ENCODE measurements at places on chromosomes 11 and 22.

DNA sequence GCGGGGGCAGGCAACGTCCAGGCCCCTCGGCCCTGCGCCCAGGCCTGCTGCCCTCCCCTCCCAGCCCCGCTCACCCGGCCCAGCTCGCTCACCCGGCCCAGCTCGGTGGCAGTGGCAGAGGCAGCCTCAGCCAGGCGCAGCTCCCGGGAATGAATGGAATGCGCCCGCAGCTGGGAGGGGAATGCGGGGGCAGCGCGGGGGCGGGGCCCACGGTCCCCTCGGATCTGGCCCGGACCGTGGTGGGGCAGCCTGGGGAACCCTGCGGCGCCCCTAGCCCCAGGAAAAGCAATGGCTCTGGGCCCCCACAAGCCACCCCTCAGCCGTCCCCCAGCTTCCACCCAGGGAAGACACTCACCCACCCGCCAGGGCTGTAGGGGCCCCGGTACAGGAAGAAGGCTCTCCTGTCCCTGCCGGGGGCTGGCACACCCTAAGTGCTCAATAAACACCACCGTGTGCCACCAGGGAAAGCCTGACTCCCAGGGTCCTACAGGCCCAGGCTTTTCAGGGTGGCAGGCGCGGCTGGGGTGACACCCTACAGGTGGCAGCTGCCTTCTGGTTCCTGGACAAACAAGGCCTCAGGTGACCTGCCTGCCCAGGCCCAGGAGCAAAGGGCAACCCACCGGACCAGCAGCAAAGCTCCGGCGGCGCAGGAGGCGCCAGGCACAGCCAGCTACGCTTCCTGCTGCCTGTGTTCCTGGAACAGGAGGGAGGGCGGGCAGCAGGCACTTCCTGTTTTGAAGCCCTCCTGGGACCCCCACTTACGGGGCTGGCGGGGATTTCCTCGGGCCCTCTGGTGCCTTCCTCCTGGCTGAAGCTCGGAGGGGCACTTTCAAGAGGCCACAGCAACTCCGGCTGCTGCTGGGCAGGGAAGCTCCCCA, 13.8 kb downstream of the PLXNB2 start:
- peak; percentile 46 for DNase-seq

GRCh38 chr22:21959274-21960074, 6.8 kb upstream of the PPM1F start:
- no peak for DNase-seq

DNA sequence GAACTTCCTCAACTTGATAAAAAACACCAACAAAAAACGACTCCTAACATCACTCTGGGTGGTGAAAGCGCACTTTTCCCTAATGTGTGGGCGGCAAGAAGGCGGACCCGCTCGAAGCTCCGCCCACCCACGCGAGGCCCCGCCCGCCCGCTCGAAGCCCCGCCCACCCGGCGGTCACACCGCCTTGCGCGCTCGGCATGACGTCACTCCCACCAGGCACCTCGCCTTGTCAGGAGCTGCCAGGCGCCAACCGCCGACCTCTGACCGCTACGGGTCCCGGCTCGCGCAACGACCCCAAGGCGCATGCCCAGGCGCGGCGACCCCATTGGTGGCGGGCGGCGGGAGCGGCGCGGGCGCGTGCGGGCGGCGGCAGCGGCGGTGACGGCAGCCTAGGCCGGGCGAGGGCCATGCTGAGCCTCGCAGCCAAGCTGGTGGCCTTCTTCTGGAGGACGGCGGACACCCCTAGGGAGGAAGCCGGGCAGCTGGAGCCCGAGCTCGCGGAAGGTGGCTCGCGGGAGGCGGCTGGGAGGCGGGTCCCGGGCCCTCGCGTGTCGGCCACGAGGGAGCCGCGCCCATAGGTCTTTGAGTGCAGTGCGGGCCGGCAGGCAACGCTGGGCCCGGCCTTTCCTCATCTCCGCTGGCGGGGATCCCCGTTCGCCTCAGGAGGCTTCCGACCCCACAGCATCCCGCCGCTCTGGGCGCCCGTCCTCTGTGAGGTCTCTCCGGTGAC, at the start of gene MOV10L1:
MOV10L1 (plus strand) TSS at position 325 of the 730 bp plus-strand sequence; CDS start at position 408, 83 bp downstream.
- no peak for DNase-seq

DNA sequence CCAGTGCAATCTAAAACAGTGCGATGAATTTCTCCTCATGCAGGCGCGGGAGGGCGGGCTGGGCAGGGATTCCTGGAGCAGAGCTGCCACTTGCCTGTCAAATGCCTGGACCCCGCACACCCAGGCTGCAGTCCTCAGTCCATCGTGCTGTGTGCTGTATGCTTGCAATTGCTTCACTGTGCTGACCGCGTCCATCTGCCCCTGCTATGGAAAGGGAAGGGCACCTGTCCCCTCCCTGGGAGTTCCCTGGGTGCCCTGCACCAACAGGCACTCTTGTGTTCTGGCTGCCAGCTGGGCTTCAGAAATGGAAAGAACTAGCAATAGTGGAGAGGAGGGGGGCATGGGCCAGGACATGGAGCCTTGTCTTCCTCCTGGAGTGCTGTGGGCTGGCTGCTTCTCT, 185.4 kb upstream of the B3GAT1 start:
- DNase-seq = no peak

DNA sequence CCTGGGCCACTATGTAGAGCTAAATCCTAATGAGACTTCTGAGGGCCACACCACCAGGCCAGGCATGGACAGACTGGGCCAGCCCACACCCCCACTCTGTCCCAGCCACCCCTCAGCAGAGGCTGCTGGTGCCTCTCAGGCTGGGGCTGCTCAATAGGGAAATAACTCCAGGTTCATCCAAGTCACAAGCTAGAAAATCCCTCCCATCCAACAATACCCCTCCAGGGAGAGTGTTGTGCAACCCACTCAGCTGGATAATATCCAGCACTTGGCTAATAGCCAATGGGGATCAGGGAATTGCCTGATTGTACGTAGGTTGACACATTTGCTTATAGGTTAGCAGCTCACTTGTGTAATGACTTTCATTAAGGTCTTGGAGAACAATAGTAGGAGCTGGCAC, 64.1 kb upstream of the WNT11 start:
- no peak for DNase-seq

DNA sequence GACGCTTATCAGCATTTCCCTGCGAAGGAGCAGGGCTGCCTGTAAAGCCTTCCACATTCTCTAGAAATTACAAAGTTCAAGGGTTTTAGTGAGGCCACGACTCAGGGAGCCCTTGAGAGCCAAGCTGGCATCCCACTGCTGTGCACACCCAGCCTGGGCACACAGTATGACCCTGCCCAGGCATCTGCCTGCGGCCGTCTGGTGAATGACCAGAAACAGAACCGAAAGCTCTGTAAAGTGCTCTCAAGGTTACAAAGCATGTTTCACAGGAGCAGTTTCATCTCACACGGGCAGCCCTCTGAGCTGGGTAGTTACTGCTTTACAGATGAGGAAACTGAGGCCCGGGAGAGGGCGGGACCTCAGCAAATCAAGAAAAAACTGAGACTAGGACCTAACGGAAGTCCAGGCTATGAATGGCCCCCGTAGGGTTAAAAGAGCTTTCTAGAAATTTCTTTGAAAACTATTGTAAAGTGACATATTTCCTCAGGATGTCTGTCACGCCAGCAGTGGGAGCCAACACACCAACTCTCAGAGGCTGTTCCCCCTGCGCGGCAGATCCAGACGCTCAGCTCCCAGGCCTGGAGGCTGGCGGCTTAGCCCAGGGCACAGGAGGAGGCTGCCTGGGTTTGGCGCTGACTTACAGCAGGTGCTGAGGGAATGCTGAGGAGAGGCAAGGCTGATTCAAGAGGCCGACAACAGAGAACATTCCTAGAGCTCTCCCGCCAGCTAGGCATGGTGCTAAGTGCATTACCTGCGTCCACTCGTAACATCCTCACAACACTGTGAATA, 7.7 kb upstream of the TCF20 start:
- no peak for DNase-seq

DNA sequence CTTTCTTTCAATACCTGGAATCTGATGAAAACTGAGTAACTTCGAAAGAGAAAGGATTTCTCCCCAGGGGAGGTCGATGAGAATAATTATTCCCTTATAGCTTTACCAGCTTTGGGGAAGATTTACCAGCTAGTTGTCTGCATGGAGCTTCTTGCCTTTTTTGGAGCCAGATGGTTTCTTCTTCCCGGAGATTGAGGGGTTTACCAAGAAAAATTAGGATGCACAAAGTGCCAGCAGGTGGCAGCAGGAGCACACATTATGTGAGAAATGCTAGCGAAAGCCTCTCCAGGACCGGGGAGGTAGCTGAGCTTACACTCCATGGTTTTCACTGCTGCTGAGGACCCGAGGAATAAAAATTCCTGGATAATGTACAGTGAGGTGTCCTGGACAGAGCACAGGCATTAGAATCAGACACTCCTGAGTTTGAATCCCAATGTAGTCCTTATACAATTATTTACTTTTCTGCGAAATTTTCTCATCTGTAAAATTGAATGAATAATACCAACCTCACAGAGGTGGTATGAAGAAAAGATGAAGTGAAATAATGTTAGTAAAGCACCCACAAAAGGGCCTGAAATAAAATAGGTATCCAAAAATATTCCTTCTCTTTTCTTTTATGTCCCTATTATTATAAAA, 46.0 kb upstream of the PARVA start:
- peak; percentile 70 for DNase-seq

DNA sequence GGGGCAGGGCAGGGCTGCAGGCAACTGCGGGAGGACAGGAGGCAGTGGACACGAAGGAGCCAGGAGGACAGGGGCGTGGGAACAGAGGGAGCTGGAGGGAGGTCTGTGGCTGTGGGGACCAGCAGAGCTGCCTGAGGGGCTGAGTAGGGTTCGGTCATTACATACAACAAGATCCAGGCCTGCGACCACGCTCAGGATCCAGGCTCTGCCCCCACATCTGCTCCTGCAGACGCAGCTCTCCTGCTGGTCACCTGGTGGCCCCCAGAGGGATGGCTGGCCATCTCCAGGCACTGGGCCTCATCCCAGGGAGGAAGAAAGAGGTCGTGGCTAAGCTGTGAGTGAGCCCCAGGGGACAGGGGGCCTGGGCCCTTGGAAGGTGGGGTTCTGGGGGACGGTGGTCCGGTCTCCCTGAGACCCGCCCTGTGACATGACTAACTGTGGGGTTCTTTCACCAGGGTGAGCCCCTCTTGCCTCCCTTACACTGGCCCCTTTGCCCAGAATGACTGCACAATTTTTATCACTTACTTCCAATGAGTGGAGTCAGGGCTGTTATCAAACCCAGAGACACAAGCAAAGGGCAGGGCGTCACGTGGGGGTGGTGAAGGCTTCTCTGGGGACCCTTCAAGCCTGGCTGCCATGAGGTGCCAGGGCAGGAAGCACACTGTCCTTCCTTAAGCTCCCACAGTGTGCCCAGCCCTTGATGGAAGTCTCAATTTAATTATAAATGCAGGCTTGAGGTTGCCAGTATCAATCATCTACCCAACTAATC, 6.7 kb upstream of the APOBEC3A start:
- DNase-seq = no peak

- no peak for DNase-seq
Measured at GRCh38 chr11:124115782-124116616, 749 bp downstream of the VWA5A start.

GRCh38 chr11:68266936-68267880, 4.6 kb downstream of the C11orf24 start:
- DNase-seq = no peak
